ENCODE measurements at places on chromosomes 7 and 10.
A peak's percentile ranks its signal among the peaks of the same experiment; 100 is the strongest.

- DNase-seq: no peak
Measured at GRCh38 chr10:81034383-81034782, 496.7 kb downstream of the SH2D4B start.

DNA sequence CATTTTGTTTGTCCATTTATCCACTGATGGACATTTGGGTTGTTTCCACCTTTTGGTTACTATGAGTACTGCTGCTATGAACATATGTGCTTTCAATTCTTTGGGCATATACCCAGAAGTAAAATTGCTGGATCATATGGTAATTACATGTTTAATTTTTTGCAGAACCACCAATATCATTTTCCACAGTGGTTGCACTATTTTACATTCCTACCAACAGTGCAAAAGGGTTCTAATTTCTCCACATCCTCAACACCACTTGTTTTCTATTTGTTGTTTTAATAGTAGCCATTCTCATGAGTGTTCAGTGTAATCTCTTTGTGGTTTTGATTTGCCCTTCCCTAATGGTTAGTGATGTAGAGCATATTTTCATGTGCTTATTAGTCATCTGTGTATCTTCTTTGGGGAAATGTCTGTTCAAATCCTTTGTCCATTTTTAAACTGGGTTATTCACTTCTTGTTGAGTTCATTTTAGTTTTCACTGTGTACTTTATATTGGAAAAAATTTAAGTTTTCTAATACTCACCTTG, 101.9 kb downstream of the HIBADH start:
- DNase-seq: no peak

GRCh38 chr10:104274762-104275721, 6.1 kb downstream of the GSTO2 start:
- DNase-seq: no peak

- no peak for DNase-seq
Measured at GRCh38 chr7:7521259-7521658, 14.4 kb downstream of the COL28A1 start.

GRCh38 chr7:143516981-143517380, 39.3 kb downstream of the TAS2R41 start:
- no peak for DNase-seq

DNA sequence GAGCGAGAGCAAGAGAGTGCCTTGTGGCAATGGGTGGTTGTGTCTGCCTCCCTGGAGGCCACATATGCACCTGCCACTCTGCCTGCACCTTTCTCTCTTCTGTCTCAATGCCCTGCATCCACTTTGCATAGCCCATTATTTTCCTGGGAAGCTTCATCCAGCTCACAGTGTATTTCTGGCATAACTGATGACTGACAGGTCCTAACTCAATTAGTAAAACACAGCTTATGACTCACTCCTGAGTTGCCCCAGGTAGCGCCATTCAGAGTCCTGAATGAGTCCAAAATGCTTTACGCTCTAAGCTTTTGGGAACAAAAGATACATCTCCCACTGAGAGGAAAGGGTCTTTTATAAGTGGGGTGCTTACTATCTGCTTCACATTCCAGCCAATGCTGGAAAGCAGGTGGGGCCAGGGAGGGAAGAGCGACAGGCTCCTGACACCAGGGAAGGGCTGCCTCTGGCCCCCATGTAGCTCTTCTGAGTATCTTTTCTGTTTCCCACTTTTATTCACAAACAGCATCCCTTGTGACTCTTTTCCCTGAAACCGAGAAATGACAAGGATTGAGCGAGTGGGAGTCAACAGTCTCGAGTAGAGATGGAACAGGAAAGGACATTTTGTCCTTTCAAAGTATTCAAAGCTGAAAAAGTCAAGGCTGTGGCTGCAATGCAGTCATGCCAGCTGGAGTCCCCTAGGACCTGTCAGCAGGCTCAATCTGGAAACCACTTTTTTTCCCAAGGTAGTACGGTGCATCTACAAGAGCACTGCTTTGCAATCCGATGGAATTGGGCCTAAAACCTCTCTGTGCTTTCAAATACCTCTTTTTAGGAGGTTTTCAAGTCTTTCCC, 479.3 kb upstream of the PODXL start:
- DNase-seq: peak; percentile 19

- DNase-seq: no peak
Measured at GRCh38 chr10:49627644-49628247, 13.9 kb downstream of the CHAT start.

DNA sequence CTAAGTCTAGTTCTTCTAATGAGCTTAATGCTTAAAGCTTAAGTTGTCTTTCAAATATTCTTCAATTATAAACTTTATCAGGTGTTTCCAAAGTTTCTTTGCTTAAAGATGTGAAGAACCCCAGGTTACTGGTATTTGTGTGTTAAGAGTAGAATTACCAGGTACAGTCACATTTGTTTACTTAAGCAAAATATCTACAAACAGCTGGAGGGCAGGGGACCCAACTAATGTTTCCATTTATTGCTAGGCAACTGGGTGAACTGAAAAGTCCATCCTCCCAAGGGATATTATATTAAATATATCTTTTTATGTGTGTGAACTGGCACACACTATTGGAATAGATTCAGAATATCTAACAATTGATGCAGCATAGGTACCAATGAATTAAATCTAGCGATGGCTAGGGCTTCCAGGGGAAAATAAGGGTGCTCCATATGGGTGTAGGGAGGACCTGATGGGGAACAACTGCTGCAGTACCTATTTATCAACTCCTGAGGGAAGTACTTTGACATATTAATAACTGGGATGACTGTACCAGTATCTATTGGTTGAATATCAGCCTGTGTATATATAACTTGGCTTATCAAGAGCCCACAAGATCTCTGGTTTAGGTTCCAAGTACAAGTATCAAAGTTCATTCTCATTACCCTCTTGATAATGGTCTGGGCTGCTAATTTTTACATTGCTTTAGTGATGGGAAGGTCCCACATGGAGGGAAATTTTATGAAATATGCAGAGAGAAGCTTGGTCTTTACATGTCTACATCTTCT, 10.3 kb upstream of the AGR3 start:
- no peak for DNase-seq

GRCh38 chr7:37930226-37930948, 9.9 kb downstream of the EPDR1 start:
- DNase-seq: no peak

- DNase-seq: no peak
Measured at GRCh38 chr10:17122726-17123661, 6.6 kb downstream of the CUBN start.

- DNase-seq: no peak
Measured at GRCh38 chr10:119542988-119543813, 682 bp upstream of the RGS10 start.

DNA sequence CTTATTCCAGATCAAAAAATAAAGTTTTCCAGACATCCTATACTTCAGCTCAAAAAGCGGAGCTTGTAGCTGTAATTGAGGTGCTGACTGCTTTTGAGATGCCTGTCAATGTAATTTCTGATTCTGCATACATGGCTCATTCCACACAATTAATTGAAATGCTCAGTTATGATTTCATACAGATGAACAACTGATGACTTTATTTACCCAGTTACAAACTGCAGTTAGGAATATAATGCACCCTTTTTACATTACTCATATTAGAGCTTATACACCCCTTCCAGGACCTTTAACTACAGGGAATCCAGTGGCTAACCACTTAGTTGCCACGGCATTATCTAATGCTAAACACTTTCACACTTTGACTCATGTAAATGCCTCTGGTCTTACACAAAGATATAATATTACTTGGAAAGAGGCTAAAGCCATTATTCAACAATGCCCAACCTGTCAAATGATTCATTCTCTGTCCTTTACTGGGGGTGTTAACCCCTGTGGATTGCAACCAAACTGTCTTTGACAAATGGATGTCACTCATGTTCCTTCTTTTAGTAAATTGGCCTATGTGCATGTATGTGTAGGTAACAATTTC, 147.3 kb downstream of the ZNF33B start:
- DNase-seq: no peak

- DNase-seq: no peak
Measured at GRCh38 chr7:140416560-140416959, 12.7 kb downstream of the RAB19 start.

- no peak for DNase-seq
Measured at GRCh38 chr10:87590705-87591588, 68.7 kb upstream of the PAPSS2 start.

DNA sequence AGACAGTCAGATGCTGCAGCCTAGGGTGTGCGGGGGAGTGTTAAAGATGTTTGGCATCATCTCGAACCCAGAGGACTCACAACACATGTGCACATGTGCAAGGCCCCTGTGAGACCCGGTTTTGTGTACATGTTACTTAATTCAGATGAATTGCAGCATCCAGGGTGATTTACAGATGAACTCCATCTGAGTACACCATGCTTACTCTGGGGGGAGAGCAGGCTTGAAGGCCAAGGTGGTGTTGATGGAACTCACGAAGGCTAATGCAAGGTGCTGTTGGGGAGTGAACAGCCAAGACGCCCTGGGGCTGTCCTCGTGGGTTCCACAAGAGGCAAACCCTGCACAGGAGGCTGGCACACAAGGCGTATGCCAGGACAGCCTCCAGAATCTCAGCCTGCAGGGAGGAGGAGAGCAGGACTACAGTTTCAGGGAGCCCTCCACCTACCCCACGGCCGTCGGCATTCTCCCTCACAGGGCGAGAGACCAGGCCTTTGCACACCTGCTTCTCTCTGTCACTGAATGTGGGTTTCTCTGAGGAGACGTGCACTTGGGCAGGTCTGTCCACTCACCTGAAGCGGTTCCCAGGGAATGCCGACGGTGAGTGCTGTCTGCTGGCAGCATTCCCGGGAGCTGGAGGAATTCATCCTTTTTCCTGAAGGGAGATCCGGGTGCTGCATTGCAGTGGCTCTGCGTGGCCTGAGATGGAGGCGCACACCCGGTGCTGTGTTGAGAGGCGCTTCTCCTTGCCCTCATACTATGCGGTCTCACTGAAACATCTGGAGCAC, 178.5 kb upstream of the RNF32 start:
- DNase-seq: no peak

- no peak for DNase-seq
Measured at GRCh38 chr7:71507680-71508602, 376.0 kb downstream of the GALNT17 start.

GRCh38 chr7:74480861-74481417, 27.2 kb downstream of the GTF2IRD1 start:
- no peak for DNase-seq

DNA sequence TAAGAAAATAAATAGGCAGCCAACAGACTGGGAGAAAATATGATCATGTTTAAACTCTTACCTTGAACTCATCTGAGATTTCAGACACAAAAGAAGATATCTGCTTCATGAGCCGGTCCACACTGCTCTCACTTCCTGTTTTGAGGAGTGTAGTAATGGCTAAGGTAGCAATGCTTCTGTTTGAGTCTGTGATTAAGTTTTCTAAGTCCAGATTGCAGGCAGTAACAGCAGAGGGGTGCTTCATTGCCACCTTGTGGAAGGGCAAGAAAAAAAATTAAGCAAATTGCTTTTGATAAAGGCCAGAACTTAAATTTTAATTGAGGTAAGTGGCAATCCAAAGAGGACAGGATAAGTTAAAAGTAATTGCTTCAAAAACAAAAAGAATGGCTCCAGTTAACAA, 69.1 kb downstream of the MEST start:
- DNase-seq: no peak

DNA sequence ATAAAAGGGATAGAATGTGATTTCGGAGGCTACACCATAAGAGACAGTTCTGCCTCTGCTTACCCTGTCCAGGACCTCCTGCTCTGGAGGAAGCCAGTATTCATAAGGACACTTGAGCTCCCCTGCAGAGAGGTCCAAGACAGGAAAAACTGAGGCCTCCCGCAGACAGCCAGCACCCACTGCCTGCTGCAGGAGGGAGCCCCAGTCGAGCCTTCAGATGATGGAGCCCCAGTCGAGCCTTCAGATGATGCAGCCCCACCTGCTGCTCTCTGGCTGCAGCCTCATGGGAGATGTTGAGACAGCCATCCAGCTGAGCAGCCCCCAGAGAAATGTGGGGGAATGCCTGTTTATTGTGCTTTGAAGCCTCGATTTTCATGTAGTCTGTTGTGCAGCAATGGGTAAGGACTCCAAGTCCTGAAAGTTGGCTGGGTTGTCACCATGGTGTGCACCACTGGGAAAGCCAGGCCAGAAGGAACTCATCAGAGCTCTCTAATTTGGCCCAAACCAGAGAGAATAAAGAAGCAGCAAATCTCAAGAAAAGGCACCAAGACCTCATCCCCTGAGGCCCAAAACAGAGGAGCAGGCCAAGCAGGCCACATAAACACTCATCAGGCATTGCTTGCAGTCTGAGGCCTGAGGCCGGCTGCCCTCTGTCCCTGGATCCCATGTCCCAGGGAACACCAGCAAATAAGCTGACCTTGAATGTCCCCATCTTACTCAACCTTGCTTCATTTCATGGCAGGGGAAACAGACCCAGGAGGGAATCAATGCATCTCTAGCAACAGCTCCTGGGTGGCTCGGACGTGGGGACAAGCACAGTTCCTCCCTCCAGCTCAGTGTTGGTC, 30.9 kb downstream of the CALML5 start:
- no peak for DNase-seq

DNA sequence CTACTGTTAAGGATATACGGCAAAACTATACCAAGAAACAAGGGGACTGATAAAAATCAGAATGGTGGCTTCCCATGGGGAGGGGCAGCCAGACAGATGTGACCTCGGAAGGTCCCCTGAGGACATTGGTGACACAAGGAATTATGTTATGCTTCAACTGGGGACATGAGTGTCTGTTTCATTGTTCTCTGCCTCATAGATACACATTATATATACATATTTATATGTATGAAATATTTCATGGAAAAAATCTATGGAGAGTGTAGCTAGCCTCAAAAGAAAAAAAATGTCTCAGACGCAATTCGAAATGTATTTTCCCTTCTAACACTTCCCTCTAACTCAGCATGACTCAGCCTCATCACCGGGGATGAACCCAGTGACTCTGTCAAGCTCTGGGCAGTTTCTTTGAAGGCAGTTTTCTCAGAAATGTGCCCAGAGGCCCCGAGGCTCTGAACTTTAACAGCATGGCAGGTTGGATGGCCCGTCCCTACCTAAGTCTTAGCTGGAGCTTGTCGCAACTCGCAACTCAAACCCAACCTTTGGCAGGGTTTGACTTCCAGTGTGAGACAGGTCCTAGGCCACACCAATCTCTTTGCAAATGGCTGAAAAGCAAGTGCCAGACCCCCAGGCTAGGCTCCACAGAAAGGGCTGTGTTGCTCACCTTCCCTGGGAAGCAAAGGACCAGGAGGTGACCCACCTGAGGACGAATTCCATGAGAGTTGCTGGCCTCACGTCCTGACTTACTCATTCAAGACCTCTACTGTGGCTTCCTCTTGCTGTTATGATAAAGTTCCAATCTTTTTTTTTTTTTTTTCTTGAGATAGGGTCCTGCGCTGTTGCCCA, 86.9 kb downstream of the CARD11 start:
- no peak for DNase-seq

DNA sequence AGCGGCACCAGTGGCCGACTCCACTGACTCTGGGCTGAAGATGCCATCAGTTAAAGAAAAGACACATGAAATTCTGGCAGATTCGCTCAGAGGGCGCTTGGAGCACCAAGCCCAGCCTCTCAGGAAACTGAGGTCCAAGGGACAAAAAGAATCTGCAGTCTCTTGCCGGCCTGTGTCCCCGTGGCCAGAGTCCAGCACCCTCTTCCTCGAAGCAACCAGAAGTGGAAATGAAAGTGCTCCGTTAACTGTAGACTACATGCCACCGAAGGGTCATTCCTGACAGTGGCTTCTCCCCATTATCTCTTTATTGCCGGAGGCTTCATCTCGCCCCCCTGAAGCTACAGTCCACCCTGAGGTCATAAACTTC, 1.0 kb upstream of the CHST15 start:
- DNase-seq: no peak

- DNase-seq: no peak
Measured at GRCh38 chr10:10803278-10803677, 214.4 kb upstream of the CELF2 start.

Measured in thoracic aorta (tissue), 2 donors.